ENCODE measurements at places on chromosomes 5 and 9.

DNA sequence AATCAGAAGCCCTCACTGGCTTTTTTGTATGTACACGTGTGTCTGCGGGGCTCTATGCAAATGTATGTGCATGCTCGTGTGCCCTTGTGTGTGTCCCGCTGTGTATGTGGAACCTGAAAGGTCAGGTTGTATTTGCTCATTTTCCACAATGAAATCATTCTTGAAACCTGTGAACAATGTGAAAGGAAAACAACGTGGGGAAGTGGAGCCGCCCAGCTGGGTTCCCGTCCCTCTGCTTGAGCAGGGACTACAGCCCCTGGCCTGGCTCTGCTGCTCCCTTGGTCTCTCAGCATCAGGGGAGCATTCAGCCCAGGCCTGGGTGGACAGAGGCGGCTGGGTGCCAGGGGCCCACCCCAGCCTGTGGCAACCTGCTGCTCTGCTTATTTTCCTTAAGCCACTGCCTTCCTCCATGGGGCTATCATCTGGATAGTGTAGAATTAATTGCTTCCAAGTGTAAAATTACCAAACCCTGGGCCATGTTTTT lies 3.0 kb downstream of the ECSCR start:
- DNase-seq: no peak

- no peak for DNase-seq
Observed at GRCh38 chr5:170056561-170057267, 49.0 kb upstream of the FOXI1 start.

- no peak for DNase-seq
Observed at GRCh38 chr5:98296426-98296825, 477.0 kb upstream of the RGMB start.

DNA sequence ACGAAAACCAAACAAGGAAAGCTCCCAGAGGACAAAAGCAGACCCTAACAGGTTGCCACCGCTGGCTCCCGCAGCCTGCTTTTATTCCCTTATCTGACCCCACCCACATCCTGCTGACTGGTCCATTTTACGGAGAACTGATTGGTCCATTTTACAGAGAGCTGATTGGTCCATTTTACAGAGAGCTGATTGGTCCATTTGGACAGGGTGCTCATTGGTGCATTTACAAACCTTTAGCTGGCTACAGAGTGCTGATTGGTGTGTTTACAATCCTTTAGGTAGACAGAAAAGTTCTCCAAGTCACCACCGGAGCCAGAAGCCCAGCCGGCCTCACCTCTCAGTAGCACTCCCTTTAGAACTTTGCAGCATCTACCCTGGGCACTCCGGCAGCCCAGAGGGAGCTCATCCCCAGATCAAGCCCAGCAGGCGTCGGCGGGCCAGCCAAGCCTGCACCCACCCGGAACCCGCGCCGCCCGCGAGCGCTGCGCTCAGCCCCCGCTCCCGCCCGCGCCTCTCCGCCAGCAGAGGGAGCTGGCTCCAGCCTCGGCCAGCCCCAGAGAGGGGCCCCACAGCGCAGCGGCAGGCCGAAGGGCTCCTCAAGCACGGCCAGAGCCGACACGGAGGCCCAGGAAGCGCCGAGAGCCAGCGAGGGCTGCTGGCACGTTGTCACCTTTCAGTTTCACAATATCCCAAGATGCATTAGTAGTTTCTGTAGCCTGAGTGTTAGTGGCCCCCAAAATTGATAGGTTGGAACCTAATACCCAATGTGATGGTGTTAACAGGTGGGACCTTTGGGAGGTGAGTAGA lies 35.3 kb upstream of the CLPTM1L start:
- peak; percentile 15 for DNase-seq

DNA sequence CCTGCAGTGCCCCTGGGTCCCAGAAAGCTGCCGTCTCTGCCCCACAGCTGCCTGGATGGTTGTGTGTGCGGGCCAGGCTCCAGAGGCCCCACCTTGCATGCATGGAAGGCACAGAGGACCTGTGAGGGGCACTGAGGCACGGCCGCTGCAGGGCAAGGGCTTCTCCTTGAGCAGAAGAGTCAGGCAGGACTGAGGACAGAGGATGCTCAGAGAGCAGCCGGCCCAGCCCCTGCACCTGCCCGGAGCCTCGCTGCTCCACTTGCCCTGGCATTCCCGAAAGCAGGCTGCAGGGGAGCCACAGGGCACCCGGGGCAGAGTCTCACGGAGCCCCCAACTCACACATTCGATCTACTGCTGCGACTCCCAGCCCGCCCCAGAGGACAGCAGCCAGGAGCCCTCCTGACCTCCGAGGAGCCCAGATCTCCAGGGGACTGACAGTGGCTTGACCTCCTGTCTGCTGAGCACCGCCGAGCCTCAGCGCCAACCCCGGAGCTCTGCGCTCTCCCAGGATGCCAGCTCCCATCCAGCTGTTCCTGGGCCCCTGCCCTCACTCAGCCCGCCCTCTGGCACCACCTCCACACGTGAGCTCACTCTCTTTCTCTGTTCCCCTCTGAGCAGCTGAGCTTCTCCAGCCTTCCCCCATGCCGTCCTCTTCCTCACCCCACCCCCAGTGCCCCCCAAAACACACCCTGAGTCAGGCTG lies 95.0 kb downstream of the KCNT1 start:
- DNase-seq: no peak

- no peak for DNase-seq
Observed at GRCh38 chr9:138047469-138048040, 170.0 kb downstream of the CACNA1B start.

DNA sequence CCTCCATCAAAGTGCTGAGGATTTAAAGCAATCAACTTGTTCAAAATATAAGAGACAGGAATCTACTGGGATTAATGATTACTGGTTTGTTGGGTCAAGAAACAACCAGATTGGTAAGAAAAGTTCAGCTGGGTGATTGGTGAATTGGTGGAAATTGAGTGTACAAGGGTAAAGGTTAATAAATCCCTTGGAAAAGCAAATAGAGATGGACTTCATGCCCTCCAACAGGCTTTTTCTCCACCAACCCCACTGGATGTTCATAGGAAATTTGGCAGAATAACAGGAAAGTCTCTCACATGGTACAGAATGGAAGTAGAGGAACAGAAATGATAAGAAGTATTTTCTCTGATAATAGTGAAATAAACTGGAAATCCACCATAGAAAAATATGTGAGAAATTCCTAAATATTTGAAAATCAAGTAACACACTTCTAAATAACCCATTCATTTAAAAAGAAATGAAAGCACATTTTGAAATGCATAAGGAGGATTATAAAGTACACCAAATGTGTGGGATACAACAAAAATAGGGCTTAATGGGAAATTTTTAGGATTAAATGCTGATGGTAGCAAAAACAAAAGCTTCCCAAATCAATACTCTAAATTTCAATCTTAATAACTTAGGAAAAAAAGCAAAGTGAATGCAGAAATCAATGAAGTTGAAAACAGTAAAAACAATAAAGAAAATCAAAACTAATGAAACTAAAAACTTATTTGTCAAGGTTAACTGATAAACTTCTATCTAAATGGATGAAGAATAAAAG lies 426.2 kb downstream of the HTR1A start:
- DNase-seq: no peak

- DNase-seq: no peak
Observed at GRCh38 chr5:141826674-141827073, 51.5 kb downstream of the PCDH1 start.

DNA sequence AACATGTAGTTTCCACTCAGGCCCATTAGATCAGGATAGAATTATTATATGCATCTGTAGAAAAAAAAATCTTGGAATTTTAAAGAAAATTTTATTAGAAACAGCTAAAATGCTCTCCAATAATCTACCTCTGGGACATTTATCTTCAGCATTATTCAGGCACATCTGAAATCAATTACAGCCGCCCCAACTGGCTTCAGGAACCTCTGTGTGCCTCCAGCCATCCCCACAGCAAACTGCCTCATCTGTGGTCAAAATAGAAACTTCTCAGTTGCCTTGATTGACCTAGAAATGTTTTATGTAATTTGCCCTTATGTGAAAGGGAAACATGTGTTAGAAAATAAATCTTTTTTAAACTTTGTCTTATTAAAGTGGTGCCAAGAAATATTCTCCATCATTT lies 120.1 kb upstream of the LPAR1 start:
- DNase-seq: no peak

DNA sequence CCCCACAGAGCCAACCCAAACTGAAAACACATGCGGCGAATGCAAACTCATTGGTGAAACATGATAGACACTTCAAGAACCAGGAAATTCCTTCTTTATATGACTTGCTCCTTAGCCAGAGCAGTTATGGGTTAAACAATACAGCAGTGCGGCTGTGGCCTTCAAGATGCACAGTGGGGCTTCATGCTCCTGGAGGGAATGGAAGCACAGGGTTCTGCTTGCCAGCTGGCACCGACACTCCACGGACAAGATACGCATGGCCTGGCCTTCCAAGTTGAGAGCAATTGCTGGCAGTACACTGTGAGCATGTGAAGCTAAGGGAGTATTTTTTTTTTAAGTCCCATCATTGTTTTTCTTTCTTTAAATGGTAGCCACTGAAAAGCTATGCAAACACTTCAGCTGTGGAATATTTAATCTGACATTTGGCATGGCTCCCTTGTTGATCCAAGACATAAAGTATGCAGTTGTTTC lies 451.6 kb upstream of the CD180 start:
- DNase-seq: no peak

DNA sequence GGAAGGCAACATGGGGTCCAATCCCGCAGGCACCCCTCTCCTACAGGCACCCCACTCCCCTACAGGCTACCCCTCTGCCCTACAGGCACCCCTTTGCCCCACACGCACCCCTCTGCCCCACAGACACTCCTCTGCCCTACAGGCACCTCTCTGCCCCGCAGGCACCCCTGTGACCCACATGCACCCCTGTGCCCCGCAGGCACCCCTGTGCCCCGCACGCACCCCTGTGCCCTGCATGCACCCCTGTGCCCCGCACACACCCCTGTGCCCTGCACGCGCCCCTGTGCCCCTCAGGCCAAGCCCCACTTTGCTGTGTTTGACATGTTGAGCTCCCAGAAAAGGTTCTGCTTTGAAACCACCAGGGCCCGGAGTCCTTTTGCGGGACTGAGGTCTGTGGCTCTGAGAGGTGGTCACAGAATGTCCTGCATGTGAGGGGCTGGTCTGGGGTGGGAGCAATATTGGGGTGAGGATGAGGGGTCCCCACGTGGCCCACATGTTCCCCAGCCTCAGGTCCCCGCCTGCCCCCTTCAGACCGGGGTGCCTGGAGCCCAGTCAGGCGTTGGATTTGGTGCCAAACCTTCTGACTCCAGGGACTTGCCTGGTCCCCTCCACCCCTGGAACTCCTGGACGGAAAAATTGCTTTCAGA lies 616 bp upstream of the QRFP start:
- no peak for DNase-seq

- DNase-seq: peak; percentile 3
Observed at GRCh38 chr9:84917366-84918070, 248.0 kb downstream of the NTRK2 start.

DNA sequence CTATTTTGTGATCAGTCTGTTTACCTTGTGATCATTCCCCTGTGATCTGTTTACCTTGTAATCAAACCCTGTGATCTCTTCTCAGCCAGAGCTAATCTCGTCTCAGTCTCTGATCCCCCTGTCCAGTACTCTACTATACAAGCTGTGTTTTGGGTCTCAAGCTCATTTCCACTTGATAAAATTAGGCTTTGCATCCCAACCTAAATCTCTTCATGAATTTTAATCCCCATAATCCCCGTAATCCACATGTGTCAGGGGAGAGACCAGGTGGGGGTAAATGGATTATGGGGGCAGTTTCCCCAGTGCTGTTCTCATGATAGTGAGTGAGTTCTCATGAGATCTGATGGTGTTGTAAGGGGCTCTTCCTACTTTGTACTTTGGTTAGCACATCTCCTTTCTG lies 157.2 kb downstream of the PRR16 start:
- DNase-seq: no peak

Measured in inflammatory macrophage treated with lipopolysaccharide for 4 hours (primary cell).